Activated CD4-positive, alpha-beta memory T cell treated with anti-CD3 and anti-CD28 coated beads for 36 hours (primary cell): ENCODE measurements at places on chromosomes 2 and 18.

GRCh38 chr2:23418056-23418455 lies 33.1 kb downstream of the KLHL29 start:
- DNase-seq = no peak

GRCh38 chr18:42706029-42706608 lies 409.4 kb downstream of the RIT2 start:
- no peak for DNase-seq

- no peak for DNase-seq
Measured at GRCh38 chr18:9774150-9774549, 66.0 kb downstream of the RAB31 start.

DNA sequence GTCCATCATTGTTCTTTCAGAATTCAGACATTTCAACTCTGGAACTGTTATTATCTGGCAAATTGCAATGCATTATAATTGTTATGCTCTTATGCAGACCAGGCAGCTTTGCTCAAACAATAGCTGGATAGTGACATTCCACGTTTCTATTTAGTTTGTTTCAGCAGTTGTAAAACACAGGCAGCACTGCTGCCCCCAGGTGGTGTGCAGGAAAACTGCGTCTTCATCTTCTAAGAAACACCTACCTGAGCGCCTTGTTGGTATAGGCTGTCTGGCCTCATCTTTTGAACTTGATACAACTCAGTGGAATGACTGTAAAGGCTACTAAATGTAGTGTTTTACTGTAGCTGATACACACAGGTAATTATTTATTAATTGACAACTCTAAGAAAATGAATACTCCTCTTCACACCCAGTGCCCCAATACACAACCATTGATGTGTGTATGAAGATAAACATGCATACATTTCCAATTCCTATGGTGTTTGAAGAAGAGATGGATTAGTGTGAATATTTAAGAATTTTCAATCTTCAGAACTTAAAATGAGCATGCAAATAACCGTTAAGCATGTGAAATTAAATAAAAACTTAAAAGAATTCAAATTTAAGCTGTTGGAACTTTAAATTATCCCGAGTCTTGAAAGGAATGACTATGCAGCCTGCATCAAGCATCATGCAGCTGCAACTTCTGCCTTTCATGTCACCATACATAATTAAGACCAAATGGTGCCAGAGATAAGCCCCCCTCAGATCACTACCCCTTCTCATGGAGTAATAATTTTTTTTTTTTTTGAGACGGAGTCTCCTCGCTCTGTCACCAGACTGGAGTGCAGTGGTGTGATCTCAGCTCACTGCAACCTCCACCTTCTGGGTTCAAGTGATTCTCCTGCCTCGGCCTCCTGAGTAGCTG lies 85.6 kb downstream of the CD8B2 start:
- peak; percentile 43 for DNase-seq
